ENCODE measurements at places on chromosomes 6 and 20. TPM values are rescaled to one million over a fixed set of nuclear protein-coding genes. Genes with fewer than 3 reads are reported as not detected.

HLA-DMB gene
- total RNA-seq: 8.7 TPM

SMPDL3A gene
- 10.1 TPM for total RNA-seq

DNA sequence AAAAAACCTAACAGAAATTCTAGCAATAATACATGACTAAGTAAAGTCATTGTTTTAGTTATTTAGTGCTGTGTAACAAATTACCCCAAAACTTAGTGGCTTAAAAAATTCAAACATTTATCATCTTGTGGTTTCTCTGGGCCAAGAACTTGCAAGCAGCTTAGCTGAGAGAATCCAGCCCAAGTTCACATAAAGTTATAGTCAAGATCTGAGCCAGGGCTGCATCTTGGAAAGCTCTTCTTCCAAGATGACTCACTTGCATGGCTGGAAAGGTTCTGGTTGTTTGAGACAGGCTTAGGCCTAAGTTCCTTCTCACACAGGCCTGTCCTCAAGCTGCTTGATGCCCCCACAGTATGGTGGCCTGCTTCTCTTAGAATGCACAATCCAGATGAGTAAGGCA lies 217.8 kb upstream of the TSHZ2 start:
- DNase-seq: no peak

- no peak for DNase-seq
Observed at GRCh38 chr6:131103296-131103695, 32.0 kb upstream of the AKAP7 start.

KCNQ5 gene
- 1.2 TPM for total RNA-seq

BCKDHB gene
- 32.9 TPM for total RNA-seq

DNA sequence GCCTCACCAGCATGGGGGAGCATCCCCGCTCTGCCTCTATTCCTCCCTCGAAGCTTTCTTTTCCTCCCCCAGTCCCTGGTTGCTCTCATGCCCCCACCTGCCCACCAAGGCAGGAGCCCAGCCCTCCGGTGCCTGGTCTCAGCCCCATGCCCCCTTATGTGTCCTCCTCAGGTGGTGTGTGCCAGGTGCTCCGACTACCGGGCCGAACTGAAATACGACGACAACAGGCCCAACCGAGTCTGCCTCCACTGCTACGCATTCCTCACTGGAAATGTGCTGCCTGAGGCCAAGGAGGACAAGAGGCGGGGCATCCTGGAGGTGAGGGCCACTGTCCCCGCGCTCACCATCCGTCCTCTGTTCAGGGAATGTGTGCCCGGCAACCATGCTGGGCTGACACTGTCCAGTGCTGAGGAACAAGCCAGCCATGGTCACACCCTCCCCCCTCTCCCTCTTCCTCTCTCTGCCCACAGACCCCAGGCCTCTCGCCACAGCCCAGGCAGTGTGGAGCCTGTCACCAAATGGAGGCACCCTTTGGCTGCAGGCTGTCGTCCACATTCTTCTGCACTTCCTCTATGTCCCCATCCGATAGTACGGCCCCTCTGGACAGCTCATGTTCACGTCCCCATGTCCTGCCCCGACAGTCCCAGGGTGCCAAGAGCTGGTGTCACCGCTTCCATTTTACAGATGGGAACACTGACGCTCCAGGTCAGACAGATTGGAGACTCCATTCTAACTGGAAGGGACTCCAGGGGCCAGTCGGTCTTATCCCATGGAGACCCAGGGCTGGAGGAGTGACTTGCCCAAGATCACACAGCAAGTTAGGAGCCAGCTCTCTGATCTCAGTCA lies 20.4 kb downstream of the FGD2 start:
- no peak for DNase-seq

VSX1 gene
- not detected for total RNA-seq

GRCh38 chr6:153591159-153591558 lies 447.9 kb upstream of the OPRM1 start:
- no peak for DNase-seq

DNA sequence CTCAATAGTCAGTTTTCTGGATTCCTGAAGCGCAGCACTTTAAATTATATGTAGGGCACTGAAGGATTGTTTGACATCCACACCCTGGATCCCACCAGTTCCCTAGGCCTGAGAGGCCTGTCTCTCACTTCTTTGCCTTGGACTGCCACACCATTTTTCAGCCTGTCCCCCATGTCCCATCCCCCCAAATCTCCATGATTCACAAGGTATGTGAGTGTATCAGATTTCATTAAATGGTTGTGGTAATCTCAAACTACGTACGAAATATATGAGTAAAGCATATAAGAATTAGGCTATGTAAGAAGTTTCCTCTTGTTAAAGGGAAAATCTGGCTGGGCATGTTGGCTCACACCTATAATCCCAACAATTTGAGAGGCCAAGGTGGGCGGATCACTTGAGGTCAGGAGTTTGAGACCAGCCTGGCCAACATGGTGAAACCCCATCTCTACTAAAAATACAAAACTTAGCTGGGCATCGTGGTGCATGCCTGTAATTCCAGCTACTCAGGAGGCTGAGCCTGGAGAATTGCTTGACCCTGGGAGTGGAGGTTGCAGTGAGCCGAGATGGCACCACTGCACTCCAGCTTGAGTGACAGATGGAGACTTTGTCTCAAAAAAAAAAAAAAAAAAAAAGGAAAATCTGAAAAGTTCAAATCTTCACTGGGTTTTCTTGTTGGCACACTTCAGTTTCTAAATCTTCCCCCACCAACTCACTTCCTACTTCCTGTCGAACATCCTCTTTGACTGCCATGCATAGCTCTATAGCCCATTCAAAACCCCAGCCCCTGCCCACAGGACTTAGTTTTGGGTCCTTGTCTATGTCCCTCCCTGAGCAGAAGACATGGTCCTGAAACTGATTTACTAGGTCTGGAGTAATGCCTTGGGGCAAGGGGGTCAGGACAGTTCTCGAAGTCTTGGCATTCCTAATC lies 97.3 kb upstream of the SHLD1 start:
- no peak for DNase-seq

DNA sequence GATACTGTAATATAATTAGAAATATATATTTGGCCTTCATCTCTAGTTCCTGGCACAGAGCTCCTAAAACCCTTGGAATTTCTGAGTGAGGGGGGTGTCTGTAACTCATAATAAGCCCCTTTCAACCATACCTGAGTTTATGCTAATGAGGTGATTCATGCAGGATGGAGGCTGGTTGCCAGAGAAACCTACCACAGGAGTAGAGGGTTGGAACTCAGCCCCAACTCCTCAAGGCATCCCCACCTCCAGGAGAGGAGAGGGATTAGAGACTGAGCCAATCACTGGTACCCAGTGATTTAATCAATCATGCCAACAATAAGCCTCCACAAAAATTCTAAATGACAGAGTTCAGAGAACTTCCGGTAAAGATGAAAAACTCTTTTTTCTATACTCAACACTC lies 17.5 kb downstream of the UQCC1 start:
- no peak for DNase-seq

- DNase-seq: no peak
Observed at GRCh38 chr6:5767471-5767870, 239.3 kb downstream of the NRN1 start.

ZFP57 gene
- not detected for total RNA-seq

GRCh38 chr20:49750611-49751396 lies 37.1 kb upstream of the B4GALT5 start:
- DNase-seq: peak; percentile 61

GRCh38 chr6:49527320-49527719 lies 23.1 kb upstream of the C6orf141 start:
- DNase-seq: no peak

OVOL2 gene
- 28.4 TPM for total RNA-seq

DNA sequence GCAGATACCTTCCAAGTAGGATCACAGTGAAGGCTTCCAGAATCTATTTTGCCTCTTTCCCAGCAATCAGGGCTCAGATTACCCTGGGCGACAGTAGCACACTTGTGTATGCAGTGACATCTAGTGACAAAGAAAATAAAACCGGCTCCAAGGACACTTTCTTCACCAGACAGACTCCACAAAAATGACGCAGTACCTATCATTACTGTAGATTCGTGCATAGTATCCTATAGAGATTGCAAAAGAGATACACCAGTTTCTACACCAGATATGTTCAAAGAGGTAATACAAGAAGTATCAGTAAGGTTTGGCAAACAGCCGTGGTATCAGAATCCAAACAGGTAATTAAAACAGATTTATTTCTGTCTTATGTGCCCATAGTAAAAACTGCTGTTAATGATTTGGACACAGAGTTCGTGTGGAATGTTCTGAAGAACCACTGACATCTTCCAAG lies 600.4 kb upstream of the JAG1 start:
- DNase-seq: no peak

- no peak for DNase-seq
Observed at GRCh38 chr20:25453035-25453810, 45.8 kb downstream of the GINS1 start.

GRCh38 chr6:125194941-125195340 lies 41.4 kb downstream of the TPD52L1 start:
- DNase-seq: no peak

TTK gene
- 9.4 TPM for total RNA-seq

- no peak for DNase-seq
Observed at GRCh38 chr6:83472767-83473166, 39.6 kb upstream of the PRSS35 start.

PTGIS gene
- 9.4 TPM for total RNA-seq

LBP gene
- total RNA-seq: not detected

GRCh38 chr20:20286061-20286460 lies 81.8 kb upstream of the INSM1 start:
- DNase-seq: no peak

DNA sequence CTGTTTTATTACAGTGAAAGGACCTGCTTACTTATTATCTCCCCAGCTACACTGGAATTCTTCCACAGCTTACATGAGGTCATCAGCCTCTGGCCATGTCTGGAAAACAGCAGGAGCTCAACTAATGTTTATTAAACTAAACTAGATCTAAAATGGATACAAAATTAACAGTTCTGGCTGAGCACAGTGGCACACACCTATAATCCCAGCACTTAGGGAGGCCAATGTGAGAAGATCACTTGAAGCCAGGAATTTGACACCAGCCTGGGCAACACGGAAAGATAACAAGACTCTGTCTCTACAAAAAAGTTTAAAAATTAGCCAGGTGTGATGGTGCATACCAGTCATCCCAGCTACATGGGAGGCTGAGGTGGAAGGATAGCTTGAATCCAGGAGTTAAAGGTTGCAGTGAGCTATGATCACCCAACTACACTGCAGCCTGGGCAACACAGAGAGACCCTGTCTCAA lies 220.8 kb upstream of the MARCKS start:
- DNase-seq: no peak

Data from transverse colon (tissue), 4 donors.